Naive B cell (primary cell): ENCODE measurements at places on chromosomes 4 and X.

DNA sequence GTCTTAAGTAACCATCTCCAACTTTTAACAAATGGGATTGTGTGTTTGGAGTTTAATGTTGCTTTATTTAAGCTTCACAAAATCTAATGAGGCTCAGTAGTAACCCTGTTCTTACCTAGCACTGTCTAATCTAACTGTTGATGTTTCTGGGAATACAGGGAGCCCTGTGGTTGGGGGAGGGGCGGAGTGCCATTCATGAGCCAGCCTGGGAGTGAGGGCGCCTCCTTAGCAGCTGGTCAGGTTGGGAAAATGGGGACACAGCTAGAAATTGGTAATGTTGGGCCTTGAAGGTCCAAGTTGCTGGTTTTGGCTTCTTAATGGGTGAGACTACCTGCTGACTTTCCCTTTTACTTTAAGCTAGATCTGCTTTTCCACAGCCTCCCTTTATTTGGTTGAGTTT is 22.9 kb upstream of the TADA2B start:
- no peak overlapping the region for H3K27ac ChIP-seq
- peaks cover 11% of the 10 kb centered on the region for H3K36me3 ChIP-seq
- H3K4me3 ChIP-seq, result no peak overlapping the region
- no peaks in the 10 kb centered on the region for H3K4me1 ChIP-seq
- no peak for DNase-seq
- no peaks in the 10 kb centered on the region for H3K27me3 ChIP-seq

DNA sequence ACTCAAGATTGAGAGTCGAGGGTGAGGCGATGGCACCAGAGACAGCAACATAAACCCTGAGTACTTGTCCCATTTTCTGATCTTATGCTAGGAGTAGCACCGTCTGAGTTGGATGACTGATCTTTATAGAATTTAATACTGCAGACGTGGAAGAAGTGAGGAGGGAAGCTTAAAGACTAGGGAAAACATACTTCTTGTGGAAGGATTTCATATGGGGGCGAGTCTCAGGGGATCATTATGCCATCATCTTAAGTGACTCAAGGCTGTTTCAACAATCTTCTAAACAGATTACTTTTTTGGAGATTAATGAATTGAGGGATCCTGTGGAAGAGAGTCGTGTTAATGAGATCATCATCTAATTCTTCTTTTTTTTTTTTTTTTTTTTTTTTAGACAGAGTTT is 17.2 kb upstream of the FAT1 start:
- no peak overlapping the region for H3K27ac ChIP-seq
- no peak for DNase-seq
- H3K4me1 ChIP-seq, result no peaks in the 10 kb centered on the region
- H3K27me3 ChIP-seq, result no peaks in the 10 kb centered on the region

- no peak overlapping the region for H3K4me3 ChIP-seq
- peaks cover 5% of the 10 kb centered on the region for H3K36me3 ChIP-seq
- DNase-seq, result no peak
- peak overlapping the region; percentile 3 for H3K27ac ChIP-seq
- peaks cover 7% of the 10 kb centered on the region for H3K4me1 ChIP-seq
- H3K27me3 ChIP-seq, result no peaks in the 10 kb centered on the region
Observed at GRCh38 chrX:46865281-46865680, 28.4 kb downstream of the RP2 start.

- no peaks in the 10 kb centered on the region for H3K36me3 ChIP-seq
- H3K4me3 ChIP-seq, result peak overlapping the region; percentile 26
- peaks cover 50% of the 10 kb centered on the region for H3K27me3 ChIP-seq
Observed at GRCh38 chrX:53312946-53313727, 31.8 kb upstream of the IQSEC2 start.

DNA sequence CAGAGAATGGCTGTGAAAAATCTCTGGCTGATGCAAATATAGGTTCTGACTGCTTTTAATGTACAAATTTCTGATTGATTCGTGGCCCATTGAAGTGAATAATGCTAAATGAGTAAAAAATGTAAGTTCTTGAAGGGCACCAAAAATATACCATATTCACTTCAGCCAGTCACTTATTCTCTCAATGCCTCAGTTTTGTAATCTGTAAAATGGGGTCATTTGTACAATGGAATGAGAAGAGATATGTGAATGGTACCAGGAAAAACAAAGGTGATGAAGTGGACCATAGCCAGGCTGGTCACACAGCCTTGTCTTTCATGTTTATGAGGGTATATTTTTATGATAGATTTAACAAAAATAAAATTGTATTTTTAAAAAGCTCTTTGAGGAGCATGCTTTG is 441.2 kb upstream of the NR3C2 start:
- DNase-seq, result no peak
- no peak overlapping the region for H3K4me3 ChIP-seq
- no peaks in the 10 kb centered on the region for H3K27me3 ChIP-seq
- peaks cover 7% of the 10 kb centered on the region for H3K36me3 ChIP-seq

DNA sequence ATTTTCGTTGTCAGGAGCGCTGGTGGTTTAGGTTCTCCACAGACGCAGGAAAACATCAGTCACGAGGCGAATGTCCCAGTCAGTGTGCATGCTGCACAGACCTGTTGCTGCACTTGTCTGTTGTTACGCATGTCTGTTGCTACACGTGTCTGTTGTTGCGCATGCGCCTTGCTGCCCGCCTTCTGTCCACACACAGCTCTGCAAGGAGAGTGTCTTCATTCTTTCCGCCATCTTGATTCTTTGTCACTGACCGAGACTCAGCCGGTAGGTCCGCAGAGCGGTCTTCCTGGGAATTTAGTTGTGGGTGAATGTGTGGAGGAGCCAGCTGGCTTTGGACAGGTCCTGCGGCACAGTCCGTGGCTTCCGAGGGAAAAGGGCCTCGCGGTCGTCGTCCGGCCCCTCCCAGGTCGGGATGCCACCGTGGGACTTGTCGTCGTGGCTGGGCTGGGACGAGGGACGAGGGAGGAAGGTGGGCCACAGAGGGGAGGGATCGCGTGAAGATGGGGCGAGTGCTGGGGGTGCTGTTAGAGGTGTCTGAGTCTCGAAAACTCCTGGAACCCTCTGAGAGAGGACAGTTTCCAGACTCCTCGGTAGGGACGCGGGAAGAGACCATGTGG is at the start of gene PAGE2B:
Gene PAGE2B (plus strand): TSS at position 180 of the 617 bp plus-strand sequence. CDS start 1,012 bp downstream, outside the sequence.
- H3K27me3 ChIP-seq, result peaks cover 30% of the 10 kb centered on the region
- H3K4me1 ChIP-seq, result no peaks in the 10 kb centered on the region
- DNase-seq, result no peak
- H3K36me3 ChIP-seq, result no peaks in the 10 kb centered on the region
- H3K27ac ChIP-seq, result no peak within 1 kb of the TSS
- no peak within 1 kb of the TSS for H3K4me3 ChIP-seq

DNA sequence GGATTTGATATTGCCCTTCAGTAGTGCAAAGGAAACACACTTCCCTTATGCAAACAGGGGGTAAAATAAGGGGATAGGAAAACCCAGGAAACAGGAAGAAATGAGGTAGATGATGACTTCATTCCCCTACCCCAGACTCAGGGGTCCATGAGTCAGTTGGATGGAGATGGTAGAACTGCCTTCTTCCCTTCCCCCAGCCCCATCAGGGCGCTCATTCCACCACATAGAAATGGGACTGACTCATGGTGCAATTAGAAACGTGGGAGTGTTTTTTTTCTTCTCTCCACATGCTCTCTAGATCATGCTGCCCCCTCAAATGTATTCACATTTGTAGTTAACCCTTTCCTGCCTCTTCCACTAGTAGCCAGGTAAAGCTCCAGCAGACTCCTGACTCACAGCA is 23.1 kb upstream of the ARMCX2 start:
- peaks cover 4% of the 10 kb centered on the region for H3K27me3 ChIP-seq
- no peak overlapping the region for H3K4me3 ChIP-seq
- H3K36me3 ChIP-seq, result no peaks in the 10 kb centered on the region
- H3K27ac ChIP-seq, result no peak overlapping the region
- no peaks in the 10 kb centered on the region for H3K4me1 ChIP-seq

- no peaks in the 10 kb centered on the region for H3K36me3 ChIP-seq
- peak overlapping the region; percentile 87 for H3K4me3 ChIP-seq
- H3K27me3 ChIP-seq, result no peaks in the 10 kb centered on the region
- H3K4me1 ChIP-seq, result peaks cover 11% of the 10 kb centered on the region
- no peak for DNase-seq
Observed at GRCh38 chrX:153610836-153611213, 11.9 kb upstream of the CCNQ start.

DNA sequence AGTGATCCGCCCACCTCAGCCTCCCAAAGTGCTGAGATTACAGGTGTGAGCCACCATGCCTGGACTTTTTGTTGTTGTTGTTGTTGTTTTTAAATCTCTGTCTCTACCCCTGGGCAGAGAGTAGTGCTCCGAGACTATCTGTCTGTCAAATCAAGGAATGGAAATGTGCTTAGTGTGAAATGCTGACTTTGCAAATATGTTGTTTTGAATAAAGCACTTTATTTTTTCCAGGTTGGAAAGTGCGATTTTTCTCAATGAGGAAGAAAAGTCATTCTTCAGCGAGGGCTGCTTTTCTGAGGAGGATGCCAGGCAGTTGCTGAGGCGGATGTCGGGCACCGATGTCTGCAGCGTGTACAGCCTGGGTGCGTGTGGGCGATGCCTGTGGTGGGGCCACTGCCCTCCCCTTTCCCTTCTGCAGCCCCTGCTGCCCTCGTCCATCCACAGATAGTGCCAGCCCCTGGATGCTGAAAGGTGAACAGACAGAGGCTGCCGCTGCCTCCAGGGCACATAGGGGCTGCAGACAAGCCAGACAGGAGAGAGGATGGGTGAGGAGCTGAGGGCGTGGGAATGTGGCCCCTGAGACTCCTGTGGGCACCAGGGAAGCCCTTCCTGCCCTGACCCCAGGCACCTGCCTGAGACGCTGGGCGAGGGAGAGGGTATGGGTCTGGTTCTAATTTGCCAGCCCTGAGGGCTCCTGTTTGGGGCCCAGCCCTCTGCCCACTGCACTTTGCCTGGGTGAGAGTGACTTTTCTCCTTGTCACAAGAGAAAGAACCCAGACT is 23.7 kb downstream of the SH3TC1 start:
- no peaks in the 10 kb centered on the region for H3K27me3 ChIP-seq
- no peak overlapping the region for H3K27ac ChIP-seq
- H3K4me1 ChIP-seq, result peaks cover 13% of the 10 kb centered on the region
